ENCODE measurements at places on chromosomes 4 and X.

GRCh38 chr4:7522452-7523220, 87.9 kb upstream of the PSAPL1 start:
- DNase-seq, result no peak

DNA sequence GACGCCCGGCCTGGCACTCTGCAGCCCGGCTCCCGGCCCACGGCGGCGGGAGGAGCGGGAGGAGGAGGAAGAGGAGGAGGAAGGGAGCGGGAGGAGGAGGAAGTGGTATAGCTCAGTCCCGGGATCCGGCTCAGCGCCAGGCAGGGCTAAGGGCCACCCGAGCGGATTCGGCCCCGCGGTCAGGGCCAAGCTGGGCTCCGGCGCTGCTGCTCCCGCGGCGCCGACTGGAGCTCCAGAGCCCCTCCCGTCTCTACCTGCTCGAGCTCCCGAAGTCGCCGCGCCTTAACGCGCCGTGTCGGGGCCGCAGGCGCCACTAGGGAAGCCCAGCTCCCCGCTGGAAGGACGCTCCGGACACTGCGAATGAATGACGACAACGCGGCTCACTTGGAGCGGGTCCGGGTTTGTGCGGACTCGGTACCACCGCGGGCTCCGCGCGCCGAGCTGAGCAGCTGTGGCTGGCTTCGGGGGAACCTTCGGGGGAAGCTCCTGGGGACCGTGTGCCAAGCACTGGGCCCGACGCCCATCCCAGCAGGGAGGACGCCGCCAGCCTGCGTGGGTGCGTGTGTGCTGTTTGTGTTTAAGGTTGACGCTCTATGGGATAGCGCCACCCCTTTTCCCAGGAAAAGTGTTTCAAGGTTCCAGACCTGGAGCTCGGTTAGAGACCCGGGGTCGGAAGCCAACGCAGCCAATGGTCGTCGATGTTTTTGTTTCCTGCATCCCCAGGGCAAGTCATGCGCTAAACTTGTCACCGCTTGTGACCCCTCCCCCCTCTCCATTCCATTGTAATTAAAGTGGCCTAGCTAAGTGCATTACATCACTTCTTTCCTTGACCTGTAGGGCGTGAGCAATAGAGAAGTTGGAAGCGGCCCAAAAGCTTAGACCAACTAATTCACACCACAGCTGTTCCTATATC, at the start of gene TBC1D9:
TSS of gene TBC1D9 (minus strand) at position 67 of the 913 bp plus-strand sequence. CDS start 340 bp downstream, outside the sequence.
- DNase-seq, result peak; percentile 91

GRCh38 chrX:38803588-38804431, 2.6 kb downstream of the MID1IP1 start:
- DNase-seq, result peak; percentile 83

DNA sequence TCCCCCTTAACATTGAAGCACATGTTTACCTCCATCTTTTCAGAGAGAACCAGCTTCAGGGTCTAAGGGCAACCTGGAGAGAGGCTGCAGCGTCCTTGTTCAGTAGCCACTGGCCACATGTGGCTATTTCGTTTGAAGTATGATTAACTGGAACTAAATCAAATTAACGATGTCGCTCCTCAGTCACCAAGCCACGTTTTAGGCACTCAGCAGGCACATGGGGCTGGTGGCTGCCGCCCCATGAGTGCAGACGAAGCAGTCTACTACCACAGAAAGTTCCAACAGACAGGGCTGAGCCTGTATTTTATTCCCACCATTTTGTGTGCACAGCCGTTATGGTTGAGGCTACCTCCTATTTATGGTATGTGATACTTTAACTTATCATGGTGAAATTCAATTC, 99.4 kb downstream of the WFS1 start:
- DNase-seq, result no peak

DNA sequence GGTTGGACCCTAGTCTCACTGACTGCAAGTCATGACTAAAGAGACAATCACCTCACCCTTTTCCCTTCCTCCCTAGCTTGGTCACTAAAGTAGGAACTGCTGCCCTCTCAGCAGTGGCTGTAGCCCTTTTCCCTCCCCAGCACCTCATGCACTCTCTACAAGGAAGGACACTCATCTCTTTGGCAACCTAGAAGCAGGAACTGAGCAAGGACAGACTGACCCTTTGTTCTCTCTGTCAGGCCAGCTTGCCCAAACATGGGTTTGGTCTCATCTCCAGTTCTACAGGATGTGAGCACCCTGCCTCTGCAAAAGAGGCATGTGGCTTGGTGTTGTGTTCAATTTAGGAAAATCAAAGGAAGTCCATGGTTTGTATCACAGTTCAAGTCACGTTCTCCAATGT, 15.8 kb downstream of the LEF1 start:
- DNase-seq, result no peak

DNA sequence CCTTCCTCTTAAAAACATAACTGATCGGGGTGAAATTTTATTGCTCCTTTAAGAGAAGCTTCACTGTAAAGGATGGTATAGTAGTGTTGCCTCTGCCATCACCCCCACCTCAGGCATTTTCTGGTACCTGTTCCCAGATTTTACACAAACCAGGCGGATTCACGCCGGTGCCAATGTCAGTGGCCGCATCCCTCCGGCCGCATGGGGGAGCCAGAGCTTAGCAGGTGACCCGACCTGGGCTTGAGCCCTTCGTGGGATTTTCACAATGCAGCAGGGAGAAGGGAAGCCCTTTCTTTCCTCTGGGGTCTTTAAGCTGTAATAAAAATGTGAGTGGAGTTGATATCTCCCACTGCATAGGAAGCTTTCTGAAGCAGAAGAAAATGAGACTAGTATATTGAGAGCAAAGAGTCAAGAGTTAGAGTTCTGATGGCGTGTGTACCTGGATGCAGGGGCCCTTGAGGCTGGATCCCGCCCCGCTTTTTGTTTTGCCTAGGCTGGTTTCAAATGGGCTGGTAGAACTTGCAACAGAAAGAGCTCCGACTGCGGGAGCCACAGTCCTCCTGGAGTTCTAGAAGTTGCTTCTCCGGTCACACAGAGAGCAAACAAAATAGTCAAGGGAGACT, 59.4 kb downstream of the POLR2B start:
- peak; percentile 10 for DNase-seq

GRCh38 chr4:55216863-55217635, 91.7 kb upstream of the KDR start:
- no peak for DNase-seq

DNA sequence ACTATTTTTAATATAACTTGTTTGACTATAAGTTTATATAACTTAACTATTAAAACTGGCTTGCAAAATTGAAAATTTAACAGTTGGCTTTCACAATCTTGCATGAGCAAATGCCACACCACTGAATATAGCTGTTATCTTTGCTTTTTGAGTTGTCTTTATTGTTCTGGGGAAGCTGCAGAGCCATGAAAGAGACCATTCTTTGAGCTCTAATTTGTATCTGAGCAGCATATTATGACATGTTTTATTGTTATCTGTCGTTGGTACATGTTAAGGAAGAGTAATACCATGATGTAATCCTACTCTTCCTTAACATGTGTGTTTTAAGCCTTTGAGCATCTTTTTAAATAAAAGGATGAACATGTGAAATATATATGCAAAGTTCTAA, 97.1 kb upstream of the ANK2 start:
- DNase-seq, result no peak

DNA sequence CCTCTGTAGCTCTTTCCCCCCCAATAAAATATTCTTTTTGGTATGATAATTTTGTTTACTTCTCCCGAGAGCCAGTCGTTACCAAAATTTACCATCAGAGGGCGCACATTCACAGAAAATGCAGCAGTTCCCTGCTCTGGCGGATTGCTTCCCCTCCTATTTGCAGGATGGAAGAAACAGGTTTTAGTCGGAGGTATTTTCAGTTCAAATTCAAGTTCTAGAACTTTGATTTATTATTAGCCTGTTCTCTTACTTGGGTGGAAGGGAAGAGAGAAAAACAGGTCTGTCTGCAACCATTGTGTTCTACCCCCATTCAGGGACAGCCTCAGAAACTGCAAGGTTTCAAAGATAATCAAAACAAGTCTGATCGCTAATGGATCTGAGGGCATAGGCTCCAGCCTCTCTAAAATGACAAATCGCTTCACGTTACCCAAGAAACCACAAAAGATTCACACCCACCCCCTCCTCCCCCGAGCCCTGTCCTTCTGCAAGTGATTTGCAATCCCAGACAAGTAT, 263.8 kb upstream of the RPS6KA3 start:
- peak; percentile 11 for DNase-seq

DNA sequence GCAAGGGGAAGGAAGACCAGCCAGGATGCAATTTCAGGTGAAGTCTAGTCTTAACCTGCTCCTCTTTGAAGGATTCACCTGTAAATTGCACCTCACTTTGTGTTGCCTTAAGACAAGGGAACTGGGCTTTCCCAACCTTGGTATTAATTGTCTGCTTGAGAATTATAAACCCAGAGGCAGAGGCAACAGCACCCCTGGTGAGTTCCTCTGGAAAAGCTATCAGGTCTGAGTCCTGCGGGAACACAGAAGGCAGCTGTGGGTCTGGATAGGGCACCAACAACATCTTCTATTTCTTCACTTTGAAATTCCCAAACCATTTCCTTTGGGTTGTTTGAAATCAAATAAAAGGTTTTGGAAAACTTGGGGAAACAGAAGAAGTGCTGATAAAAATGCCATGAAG, 109.2 kb upstream of the NPY2R start:
- no peak for DNase-seq

DNA sequence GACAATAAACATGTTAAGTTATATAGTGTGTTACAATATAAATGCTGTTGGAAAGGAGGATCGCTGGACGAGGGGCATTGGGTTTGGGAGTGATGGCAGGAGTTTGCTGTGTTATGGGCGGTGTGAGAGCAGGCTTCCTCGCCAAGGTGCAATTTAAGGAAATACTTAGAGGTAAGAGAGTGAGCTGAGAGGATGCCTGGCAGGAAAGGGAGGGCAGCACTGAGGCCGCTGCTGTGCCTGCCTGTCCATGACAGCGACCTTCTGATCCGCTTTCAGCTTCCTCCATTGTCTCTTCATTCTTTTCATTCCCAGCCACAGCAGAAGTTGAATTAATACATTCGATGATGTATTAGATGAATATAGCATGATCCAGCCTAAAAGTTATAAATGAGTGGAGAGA, 41.2 kb upstream of the TBC1D14 start:
- DNase-seq, result no peak

- DNase-seq, result no peak
Measured at GRCh38 chrX:121216641-121217374, 169.4 kb downstream of the GLUD2 start.

GRCh38 chrX:112642349-112642748, 37.4 kb downstream of the LHFPL1 start:
- DNase-seq, result peak; percentile 4

- DNase-seq, result no peak
Measured at GRCh38 chr4:36288731-36289426, 7.5 kb downstream of the DTHD1 start.

GRCh38 chr4:10413177-10413576, 44.0 kb downstream of the ZNF518B start:
- no peak for DNase-seq

DNA sequence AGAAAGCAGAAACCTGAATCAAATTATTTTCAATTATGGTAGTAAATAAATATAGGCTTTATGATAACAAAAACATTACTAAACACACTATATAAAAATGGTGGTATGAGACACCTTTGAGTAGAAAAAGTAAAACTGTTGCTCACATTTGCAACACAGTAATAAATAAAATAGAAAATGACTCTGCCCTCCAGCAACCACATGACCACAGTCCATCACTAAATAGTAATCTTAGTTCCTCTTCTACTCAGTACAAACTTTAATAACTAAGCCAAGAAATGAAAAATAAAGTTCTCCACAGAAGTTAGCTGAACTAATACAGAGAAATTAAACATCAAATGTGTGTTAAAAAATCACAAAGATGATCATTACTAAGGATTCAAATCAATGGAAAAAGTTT, 108.5 kb downstream of the ADGRA3 start:
- no peak for DNase-seq

GRCh38 chr4:10666616-10667015, 18.0 kb downstream of the CLNK start:
- DNase-seq, result no peak

GRCh38 chr4:119585771-119586170, 42.8 kb downstream of the PDE5A start:
- DNase-seq, result no peak

DNA sequence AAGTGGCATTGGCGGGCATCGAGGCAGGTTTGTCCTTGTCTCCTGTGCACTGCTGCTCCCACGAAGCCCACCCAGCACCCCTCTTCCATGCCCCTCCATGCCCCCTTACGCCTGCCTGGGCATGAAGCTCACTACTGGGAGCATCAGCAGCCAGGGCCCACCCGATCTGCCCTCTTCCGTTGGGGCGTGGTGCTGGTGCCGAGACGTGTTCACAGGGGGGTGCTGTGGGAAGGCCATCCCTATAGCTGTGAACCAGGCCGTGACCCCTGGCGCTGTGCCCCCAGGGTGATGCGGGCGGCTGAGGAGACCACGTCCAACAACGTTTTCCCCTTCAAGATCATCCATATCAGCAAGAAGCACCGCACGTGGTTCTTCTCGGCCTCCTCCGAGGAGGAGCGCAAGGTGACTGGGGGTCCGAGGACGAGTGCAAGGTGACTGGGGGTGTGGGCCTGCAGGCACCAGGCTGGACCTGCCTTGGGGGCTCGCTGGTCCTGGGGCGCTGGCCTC, 19.3 kb upstream of the ADD1 start:
- DNase-seq, result no peak

DNA sequence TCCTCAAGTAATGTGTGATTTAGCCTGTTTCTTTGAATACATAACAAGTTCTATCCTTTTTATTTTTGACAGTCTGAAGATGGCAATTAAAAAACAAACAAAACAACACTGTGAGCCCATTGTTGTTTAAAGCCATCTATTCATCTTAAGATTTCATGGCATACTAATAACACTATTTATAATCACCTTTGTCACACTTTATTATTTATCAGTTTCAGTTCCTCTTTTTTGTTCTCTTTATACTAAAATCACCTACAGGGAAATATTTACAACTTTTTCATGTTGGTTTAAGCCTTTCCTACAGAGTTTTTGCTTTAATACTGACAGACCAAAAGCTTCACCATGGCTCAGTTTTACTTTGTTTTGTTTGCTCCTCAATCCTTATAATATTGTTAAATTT, 247.4 kb upstream of the CTSO start:
- DNase-seq, result no peak

GRCh38 chr4:184423003-184423686, 51.2 kb downstream of the IRF2 start:
- no peak for DNase-seq

DNA sequence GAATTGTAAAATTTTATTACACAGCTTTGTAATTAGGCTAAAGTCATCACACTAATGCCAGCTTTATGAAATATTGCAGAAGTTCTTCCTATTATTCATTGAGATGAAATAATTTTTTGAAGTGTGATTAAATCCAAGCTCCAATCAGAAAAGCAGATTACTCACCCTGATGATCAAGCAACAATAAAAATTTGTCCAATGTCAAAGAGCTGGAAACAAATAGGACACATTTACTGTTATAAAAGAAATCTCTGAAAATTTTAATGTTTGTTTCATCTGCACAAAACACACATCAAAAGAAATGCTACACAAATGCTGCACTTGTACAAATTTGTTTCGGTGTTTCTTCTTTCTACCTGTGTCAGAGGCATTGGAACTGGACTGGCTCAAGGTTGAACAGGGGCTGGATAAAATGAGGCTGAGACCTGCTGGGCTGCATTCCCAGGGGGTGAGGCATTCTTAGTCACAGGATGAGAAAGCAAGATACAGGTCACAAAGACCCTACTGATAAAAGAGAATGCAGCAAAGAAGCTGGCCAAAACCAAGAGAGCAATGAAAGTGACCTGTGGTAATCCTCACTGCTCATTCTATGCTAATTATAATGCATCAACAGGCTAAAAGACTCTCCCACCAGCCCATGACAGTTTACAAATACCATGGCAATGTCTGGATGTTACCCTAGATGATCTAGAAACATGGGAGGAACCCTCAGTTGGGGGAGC, 78.3 kb downstream of the GASK1B start:
- DNase-seq, result no peak
